ENCODE measurements at places on chromosomes 2 and 18.

GRCh38 chr2:101025561-101025960 is 23.5 kb downstream of the RPL31 start:
- no peak for DNase-seq

GRCh38 chr2:132462236-132462635 is 45.6 kb downstream of the GPR39 start:
- peak; percentile 61 for DNase-seq

- DNase-seq = peak; percentile 44
These were observed 3.7 kb downstream of the BCL2 start for GRCh38 chr18:63315876-63316275.

GRCh38 chr2:205885492-205886099 is 200.4 kb downstream of the INO80D start:
- DNase-seq = peak; percentile 88

DNA sequence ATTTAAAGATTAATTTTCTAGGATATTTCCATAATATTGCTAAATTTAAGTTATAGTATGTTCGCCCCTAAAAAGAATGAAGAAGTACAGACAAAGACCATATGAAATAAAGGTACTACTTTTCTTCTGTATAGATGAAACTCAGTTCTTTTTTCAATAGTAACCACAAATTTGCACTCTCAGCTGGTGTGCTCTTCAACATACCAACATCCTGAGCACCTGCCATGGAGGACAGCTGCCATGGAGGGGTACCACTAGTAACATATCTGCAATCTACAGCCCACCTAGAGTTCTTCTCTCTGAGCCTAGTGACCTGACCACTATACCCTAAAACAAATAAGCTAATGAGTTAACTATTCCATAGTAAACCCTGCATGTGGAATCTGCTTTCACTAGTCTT is 36.8 kb upstream of the ERCC3 start:
- DNase-seq = no peak

GRCh38 chr18:9577361-9577760 is 37.0 kb downstream of the PPP4R1 start:
- DNase-seq = no peak

- DNase-seq = no peak
These were observed 110.3 kb upstream of the ST6GAL2 start for GRCh38 chr2:106996171-106996769.

DNA sequence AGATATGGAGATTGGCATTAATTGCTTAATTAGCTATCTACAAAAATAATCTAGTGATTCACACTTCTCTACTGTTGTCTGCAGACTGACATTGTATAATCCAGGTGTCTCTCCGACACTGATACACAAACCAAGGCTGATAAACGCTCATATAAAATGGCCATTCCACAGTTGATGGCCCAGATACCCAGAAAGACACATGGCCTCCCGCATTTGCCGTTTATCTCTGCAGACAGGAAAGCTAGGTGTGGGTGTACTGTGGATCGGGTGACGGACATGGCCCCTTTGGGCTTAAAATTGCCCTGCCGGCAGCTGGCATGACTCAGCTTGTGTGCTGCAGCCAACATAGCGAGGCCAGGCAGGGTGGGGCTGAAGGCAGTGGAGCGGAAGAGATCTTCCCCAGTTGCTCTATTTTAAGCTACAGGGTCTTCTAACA is 18.5 kb downstream of the PMAIP1 start:
- DNase-seq = peak; percentile 95

DNA sequence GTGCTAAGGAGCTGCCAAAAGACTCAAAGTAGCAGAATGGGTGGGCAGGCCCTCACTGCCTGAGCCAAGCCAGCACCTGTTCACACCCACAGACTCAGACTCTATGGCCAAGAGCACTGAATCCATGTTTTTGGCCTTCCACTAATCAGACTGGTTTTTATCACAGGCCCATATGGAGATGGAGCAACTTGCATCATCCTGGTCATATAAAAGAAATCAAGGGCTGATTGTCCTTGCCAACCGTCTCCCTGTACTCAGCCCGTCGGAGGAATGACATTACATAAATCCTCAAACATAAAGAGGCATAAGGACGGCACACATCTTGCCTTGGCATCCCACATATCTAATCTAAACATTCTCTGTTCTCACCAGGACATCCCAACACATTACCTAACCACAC is 66.7 kb downstream of the MARCHF4 start:
- DNase-seq = no peak

- DNase-seq = no peak
These were observed 1662.1 kb upstream of the NXPH2 start for GRCh38 chr2:140442319-140442718.
